ENCODE measurements at places on chromosomes 2 and 18. TPM values are rescaled to one million over a fixed set of nuclear protein-coding genes. Genes with fewer than 3 reads are reported as not detected.

The SLC39A10 gene
- 71.6 TPM for total RNA-seq

The ASXL3 gene
- 0.43 TPM for total RNA-seq

The LOXHD1 gene
- total RNA-seq = not detected

The SNED1 gene
- total RNA-seq = 12.6 TPM

The SCN1A gene
- total RNA-seq = 0.28 TPM

The KLHL29 gene
- 3.4 TPM for total RNA-seq

The FIGN gene
- total RNA-seq = 0.65 TPM

The LYG2 gene
- not detected for total RNA-seq

The ANTXR1 gene
- total RNA-seq = 262 TPM

The PLCD4 gene
- total RNA-seq = 1.8 TPM

The SMCHD1 gene
- 97.0 TPM for total RNA-seq

The SERPINB12 gene
- not detected for total RNA-seq

The FLACC1 gene
- total RNA-seq = 0.74 TPM

The TSPYL6 gene
- total RNA-seq = not detected

The NXPH2 gene
- total RNA-seq = not detected

All from smooth muscle cell of bladder (primary cell).